ENCODE measurements at places on chromosomes 1 and 21.
A peak's percentile ranks its signal among the peaks of the same experiment; 100 is the strongest.

DNA sequence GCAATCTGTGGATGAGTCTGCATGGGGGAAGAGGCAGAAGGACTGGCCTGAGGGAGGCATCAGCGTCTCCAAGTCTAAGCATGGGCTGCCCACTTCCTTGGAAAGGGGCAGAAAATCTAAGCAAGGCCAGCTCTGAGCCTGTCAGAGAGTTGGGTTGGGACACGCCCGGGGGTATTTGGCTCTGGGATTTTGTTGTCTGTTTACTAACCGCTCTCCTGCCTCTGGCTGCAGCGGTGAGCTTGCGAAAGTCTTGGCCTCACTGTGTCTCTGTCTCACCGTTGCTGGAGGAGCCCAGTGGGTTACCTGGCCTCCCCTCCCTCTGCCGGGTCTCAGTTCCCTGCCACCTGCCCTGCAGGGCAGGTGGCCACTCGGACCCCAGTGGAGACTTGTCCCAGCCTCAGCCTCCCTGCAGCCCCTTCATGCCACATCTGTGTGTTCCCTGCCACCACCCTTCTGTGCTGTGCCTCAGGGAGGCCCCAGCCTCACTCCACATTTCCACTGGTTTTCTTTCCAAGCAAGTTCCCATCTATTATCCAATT, 33.7 kb downstream of the EDN2 start:
- DNase-seq: no peak

DNA sequence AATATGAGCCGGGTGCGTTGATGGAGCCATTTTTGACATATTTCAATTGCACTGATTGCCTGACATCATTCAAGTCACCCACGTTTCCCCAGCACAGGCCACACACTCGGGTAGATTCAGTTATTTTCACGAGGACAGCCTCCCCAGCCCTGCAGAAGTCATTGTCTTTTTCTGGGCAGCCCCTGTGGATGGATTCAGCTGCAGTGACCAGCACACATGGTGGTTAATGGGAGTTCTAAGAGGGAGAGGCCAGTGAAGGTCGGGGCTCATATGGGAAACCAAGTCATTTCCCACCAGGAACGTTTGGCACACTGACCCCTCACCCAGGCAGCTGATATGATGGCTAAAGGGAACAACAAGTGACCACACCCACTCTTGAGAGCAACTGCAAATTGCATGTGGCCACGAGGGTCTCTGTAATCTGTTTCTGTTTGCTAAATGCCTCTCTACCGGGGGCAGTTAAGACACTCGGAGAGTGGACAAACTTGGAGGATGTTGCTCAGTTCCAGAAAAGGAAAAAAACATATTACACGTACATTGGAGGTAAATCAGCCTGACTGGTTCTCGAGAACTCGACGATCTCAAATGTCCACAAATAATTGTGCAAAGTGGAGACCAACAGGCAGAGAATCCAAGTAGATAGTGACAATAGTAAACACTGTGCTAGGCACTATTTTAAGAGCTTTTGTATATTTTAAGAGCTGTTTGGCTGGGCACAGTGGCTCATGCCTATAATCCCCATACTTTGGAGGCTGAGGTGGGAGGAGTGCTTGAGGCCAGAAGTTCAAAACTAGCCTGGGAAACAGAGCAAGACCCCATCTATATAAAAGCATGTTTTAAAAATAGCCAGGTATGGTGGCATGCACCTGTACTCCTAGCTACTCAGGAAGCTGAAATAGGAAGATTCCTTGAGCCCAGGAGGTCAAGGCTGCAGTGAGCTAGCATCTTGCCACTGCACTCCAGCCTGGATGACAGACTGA, 167.2 kb upstream of the IRF2BP2 start:
- peak; percentile 70 for DNase-seq

DNA sequence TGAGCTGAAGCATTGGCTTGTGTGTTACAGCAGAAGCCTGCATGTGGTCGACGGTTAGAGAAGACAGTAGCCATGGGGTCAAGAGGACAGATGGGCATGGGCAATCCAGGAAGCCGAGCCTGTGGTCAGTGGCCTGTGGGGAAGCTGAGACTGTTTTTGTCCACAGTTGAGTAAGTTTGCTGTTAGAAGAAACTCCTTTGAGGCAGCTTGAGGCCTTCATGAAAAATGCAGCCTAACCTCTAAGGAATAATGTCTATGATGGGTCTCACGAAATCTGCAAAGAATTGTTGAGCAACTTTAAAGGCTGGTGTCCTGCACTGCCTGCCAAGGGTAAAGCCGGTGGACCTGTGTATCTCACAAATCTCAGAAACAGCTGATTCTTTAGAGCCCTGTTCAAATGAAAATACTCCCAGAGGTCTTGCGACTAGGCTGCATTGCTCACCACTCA, 322.4 kb downstream of the SETD4 start:
- DNase-seq: peak; percentile 10

GRCh38 chr1:28326984-28327383, 1.9 kb upstream of the MED18 start:
- peak; percentile 43 for DNase-seq
